ENCODE measurements at places on chromosomes 2 and 18.

DNA sequence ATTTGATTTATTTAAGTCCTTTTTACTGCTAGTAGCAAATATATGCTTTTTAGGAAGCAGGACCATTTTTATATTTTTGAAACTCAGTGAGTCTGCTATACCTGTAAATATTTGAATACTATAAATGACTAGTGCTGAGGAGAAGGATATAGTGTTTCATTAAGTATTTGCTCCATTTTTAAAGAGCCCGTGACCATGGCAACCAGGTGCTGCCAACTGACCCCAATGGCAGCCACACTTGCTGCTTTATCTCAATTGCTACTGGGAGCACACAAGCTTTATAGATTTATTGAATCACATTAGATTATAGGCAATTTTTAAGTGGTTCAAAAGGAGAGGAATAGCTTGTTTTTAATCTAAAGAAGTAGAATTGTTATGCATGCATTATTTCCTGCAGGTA is 142.0 kb downstream of the SCG2 start:
- peak; percentile 55 for DNase-seq

DNA sequence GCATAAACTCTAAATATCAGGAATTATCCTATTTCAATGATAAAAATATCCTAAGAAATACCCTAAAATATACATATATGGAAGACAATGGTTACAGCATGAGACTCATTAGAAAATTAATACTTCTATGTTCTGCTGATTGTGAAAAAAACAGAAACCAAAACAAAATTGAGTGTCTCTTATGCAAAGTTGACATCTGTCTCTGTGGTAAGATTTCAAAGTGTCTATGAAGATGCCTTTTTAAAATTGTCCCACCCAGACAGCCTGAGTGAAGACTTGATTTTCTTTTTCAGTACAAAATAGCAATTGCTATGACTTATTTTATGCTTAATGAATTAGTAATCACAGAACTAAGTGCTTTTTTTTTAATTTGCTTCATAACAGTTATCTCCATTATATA is 1368.4 kb upstream of the LRRTM1 start:
- DNase-seq, result no peak

DNA sequence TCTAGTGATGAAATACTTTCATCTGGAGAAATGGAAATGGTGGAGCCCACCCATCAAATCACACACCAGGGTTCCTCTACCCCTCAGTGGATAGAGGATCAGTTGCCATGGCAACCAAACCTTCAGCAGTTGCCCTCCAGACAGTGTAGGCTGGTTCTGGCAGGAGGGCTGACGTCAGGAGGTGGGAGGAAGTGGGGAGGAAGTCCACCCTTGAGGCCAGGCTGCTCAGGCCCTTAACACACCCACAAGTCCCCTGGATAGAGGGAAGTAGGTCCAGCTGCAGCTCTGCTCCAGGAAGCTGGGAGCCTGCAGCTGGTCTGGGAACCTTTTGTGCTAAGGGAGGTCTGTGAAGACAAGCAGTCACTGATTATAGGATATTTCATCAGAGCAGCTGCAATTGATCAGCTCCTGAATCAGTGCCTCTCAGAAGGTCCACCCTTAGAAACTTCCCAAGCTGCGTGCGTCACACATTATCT is 186.6 kb downstream of the MTX2 start:
- DNase-seq, result peak; percentile 45

DNA sequence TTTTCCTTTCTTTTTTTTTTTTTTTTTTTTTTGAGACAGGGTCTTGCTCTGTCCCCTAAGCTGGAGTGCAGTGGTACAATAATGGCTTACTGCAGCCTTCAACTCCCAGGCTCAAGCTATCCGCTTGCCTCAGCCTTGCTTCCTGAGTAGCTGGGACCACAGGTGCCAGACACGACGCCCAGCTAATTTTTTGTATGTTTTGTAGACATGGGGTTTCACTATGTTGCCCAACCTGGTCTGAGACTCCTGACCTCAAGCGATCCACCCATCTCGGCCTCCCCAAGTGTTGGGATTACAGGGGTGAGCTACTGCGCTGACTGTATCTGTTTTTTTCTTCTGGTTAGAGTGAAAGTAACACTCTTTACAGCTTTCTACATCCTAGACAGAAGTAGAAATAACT is 240.3 kb upstream of the FBXO11 start:
- DNase-seq, result no peak

DNA sequence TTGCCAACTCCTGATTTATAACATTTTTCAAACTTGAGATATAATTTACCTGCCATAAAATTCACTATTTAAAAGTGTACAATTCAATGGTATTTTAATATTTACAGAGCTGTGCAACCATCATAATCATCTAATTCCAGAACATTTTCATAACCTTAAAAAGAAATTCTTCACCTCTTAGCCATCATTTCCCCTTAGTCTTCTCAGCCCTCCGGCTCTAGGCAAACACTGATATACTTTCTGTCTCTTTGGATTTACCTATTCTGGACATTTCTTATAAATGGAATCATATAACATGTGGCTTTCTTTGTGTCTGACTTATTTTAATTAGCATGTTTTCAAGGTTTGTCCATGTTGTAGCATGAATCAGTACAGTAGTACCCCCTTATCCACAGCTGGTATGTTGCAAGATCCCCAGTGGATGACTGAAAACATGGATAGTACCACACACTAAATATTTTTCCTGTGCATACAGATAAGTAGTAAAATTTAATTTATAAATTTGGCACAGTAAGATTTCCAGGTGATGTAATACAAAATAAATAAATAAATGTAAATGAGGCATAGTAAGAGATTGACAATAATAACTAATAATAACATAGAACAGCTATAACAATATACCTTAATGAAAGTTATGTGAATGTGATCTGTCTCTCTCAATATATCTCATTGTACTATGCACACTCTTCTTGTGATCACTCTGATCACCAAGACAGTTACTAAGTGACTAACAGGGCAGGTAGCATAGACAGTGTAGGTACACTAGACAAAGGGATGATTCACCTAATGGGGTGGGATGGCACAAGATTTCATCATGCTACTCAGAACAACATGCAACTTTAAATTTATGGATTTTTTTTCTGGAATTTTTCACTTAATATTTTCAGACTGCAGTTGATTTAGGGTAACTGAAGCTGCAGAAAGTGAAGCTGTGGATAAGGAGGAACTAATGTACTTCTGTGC is 73.1 kb downstream of the RAB3GAP1 start:
- DNase-seq, result no peak

GRCh38 chr2:234997389-234997788 is 45.6 kb downstream of the SH3BP4 start:
- DNase-seq, result no peak

Data from COR-L47 (cell line).